Stimulated activated naive B cell treated with anti-CD40 and anti-IgM and Interleukin-4, amounts not matched to agents 10 μg/mL and 1 μg/mL and 100 μg/mL, for 72 hours (primary cell): ENCODE measurements at places on chromosomes 6 and 20.

DNA sequence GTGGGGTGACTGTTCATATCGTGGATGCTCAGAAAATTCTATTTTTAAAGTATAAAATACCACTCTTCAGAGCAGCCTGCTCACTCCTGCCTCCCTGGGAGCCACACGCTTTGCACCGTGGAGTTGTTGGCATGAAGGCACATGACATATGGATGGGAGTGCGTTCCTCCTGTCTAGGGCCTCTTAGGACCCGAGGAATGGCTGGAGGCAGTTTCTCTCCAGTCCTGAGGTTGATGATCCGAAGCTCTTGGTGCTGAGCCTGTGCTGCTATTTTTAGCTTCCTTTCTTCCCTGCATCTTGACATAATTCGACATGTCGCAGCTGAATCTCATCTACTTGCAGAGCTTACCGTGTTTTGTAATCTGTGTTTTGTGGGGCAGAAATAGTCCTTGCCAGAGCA lies 73.9 kb downstream of the PHACTR3 start:
- no peaks in the 10 kb centered on the region for H3K4me1 ChIP-seq
- H3K4me3 ChIP-seq = no peak overlapping the region
- no peak overlapping the region for H3K27ac ChIP-seq
- no peak for DNase-seq

GRCh38 chr6:45163952-45164766 lies 164.0 kb upstream of the RUNX2 start:
- H3K4me1 ChIP-seq = peaks cover 11% of the 10 kb centered on the region
- no peaks in the 10 kb centered on the region for H3K27me3 ChIP-seq
- H3K4me3 ChIP-seq = peak overlapping the region; percentile 16
- peak overlapping the region; percentile 42 for H3K27ac ChIP-seq

- H3K36me3 ChIP-seq = no peaks in the 10 kb centered on the region
- no peak for DNase-seq
- H3K27me3 ChIP-seq = no peaks in the 10 kb centered on the region
- H3K27ac ChIP-seq = no peak overlapping the region
- no peaks in the 10 kb centered on the region for H3K4me1 ChIP-seq
Observed at GRCh38 chr6:44696686-44697085, 309.2 kb downstream of the CDC5L start.

GRCh38 chr6:143807103-143807772 lies 35.9 kb upstream of the LTV1 start:
- peaks cover 7% of the 10 kb centered on the region for H3K4me1 ChIP-seq
- no peak overlapping the region for H3K27ac ChIP-seq
- H3K36me3 ChIP-seq = peaks cover 3% of the 10 kb centered on the region
- no peak for DNase-seq
- no peaks in the 10 kb centered on the region for H3K27me3 ChIP-seq

- H3K27me3 ChIP-seq = no peaks in the 10 kb centered on the region
- no peak overlapping the region for H3K27ac ChIP-seq
- H3K4me3 ChIP-seq = no peak overlapping the region
- no peaks in the 10 kb centered on the region for H3K36me3 ChIP-seq
- DNase-seq = no peak
- H3K4me1 ChIP-seq = no peaks in the 10 kb centered on the region
Observed at GRCh38 chr20:19016140-19016497, 196.3 kb upstream of the SLC24A3 start.

DNA sequence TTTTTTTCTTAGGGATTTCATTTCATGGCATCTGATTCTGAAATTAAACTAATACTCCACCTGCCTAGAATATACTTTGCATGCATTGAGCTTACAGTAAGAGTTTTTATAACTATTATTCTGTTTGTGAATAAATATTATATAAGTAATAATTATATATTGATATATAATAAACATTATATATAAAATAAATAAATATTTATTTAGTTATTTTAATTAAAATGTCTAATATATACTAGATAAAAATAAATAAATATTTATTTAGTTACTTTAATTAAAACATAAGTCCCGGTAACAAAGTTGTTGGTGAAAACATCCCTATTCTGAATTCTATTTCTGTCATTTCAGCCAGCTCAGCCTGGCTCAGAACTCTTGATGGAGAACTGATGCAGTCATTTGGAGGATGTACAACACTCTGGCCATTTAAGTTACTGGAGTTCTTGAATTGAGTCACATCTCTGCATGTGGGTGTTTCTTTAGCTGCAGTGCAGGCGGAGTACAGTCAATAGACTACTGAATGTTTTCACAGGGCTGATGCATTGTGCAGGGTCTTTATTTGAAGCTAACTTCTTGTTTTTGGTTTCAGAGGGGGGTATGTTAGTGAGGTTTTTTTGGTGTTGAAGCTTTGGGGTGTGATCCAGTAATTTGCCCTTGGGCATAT lies 508.9 kb upstream of the ADGRB3 start:
- H3K36me3 ChIP-seq = no peaks in the 10 kb centered on the region
- no peaks in the 10 kb centered on the region for H3K27me3 ChIP-seq
- H3K4me1 ChIP-seq = peaks cover 11% of the 10 kb centered on the region
- no peak for DNase-seq
- H3K27ac ChIP-seq = no peak overlapping the region
- no peak overlapping the region for H3K4me3 ChIP-seq

GRCh38 chr6:34226066-34226465 lies 10.6 kb upstream of the HMGA1 start:
- H3K36me3 ChIP-seq = peaks cover 2% of the 10 kb centered on the region
- peak overlapping the region; percentile 81 for H3K27ac ChIP-seq
- DNase-seq = no peak
- no peak overlapping the region for H3K4me3 ChIP-seq

DNA sequence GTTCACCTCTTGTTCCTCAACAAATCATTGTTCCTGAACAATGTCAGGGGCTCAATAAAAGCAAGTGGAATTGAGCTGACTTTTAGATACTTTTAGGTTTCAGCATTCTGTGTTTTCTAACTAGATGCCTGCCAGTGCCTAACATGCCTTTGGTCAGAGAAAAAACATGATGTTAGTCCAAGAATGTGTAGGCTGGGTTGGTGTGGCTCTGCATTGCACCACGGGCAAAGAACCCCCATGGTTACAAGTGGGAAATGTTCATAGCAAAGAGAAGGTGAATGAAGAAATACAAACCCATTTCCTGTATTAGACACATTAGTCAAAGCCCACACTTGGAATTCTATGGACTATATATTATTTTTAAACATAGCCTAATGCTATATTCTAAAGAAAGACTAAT lies 193.3 kb downstream of the TMEM200A start:
- no peaks in the 10 kb centered on the region for H3K27me3 ChIP-seq
- peaks cover 16% of the 10 kb centered on the region for H3K4me1 ChIP-seq
- peaks cover 3% of the 10 kb centered on the region for H3K36me3 ChIP-seq
- H3K27ac ChIP-seq = no peak overlapping the region
- DNase-seq = no peak

DNA sequence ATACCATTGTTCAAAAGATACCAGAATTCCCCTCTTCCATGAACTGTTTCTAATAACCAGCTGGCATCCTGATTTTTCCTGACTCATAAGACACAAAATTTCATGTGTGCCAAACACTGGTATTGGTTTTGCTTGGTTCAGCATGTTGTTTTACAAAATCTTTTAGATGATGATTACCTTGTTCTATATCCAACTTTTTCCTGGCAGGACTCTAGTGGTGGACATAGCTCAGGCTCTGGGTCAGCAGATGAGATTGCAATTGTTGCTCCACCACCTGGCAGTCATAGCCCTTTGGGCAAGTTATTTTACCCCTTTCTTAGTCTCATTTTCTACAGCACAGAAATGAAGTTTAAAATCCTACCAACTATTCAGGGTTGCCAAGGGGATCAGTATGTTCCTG lies 6.2 kb downstream of the TRIM38 start:
- peak overlapping the region; percentile 9 for H3K27ac ChIP-seq
- H3K36me3 ChIP-seq = peaks cover 78% of the 10 kb centered on the region
- no peak for DNase-seq
- peaks cover 89% of the 10 kb centered on the region for H3K4me1 ChIP-seq

DNA sequence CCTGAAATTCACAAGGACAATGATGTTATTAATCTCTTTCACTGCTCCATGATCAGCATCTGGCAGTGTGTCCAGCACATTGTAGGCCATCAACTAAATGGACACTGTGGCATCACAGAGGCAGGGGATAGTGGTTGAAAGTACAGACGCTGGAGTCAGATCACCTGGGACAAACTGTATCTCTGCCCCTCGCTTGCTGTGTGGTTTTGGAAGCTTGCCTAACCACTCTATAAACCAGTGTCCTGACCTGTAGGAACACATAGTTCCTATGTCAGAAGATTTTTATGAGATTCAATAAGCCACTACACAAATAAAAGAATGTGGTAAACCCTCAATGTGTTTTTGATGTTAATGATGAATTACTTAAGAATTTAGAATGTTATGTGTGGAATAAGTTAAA lies 219.3 kb upstream of the RNF217 start:
- H3K36me3 ChIP-seq = no peaks in the 10 kb centered on the region
- H3K4me3 ChIP-seq = no peak overlapping the region
- H3K4me1 ChIP-seq = no peaks in the 10 kb centered on the region
- no peaks in the 10 kb centered on the region for H3K27me3 ChIP-seq
- no peak for DNase-seq

DNA sequence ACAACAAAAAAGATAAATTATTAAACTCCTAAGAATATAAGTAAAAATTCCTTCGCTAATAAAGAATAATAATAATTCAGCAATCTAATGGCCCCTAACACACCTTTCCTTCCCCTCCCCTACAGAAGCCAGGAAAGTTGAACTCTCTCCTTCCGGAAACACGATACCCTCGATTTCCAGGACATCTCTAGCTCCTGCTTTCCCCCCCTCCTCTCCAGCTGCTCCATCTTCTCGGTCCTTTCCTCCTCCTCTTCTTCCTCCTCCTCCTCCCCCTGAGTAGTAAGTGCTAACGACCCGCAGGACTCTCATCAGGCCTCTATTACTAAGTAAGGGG lies 603 bp downstream of the TASP1 start:
- DNase-seq = no peak
- peaks cover 16% of the 10 kb centered on the region for H3K4me1 ChIP-seq
- H3K27ac ChIP-seq = peak overlapping the region; percentile 75
- peak overlapping the region; percentile 97 for H3K4me3 ChIP-seq

- no peaks in the 10 kb centered on the region for H3K4me1 ChIP-seq
- DNase-seq = no peak
- H3K27me3 ChIP-seq = no peaks in the 10 kb centered on the region
Observed at GRCh38 chr6:135506270-135506997, 8.9 kb upstream of the AHI1 start.

DNA sequence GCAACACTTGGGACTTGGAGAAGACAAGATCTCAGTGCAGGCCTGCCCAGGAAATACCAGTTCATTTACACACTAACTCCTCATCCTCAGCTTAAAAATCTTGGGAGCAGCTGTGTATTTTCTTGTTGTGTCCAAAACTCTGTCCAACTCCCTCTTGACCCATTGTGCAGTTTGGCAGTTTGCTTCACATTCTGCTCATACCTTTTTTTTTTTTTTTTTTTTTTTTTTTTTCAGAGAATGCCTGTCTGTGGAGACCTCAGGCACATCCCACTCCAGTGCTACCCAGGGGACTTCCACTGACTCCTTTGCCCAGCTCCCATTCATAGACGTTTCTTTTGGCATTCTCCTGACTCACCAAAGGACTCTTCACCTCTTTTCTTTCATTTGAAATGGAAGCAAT lies 265.8 kb upstream of the TCF21 start:
- H3K4me3 ChIP-seq = no peak overlapping the region
- H3K36me3 ChIP-seq = no peaks in the 10 kb centered on the region
- H3K27ac ChIP-seq = no peak overlapping the region
- DNase-seq = no peak
- no peaks in the 10 kb centered on the region for H3K27me3 ChIP-seq

GRCh38 chr6:52328303-52328662 lies 33.7 kb upstream of the PAQR8 start:
- peaks cover 5% of the 10 kb centered on the region for H3K4me1 ChIP-seq
- H3K36me3 ChIP-seq = no peaks in the 10 kb centered on the region
- no peaks in the 10 kb centered on the region for H3K27me3 ChIP-seq
- H3K27ac ChIP-seq = no peak overlapping the region
- H3K4me3 ChIP-seq = no peak overlapping the region
- DNase-seq = no peak

- H3K4me1 ChIP-seq = peaks cover 29% of the 10 kb centered on the region
- no peak for DNase-seq
- H3K27ac ChIP-seq = peak overlapping the region; percentile 7
- no peaks in the 10 kb centered on the region for H3K27me3 ChIP-seq
- H3K4me3 ChIP-seq = peak overlapping the region; percentile 23
Observed at GRCh38 chr6:109059571-109060021, 35.0 kb downstream of the SESN1 start.

DNA sequence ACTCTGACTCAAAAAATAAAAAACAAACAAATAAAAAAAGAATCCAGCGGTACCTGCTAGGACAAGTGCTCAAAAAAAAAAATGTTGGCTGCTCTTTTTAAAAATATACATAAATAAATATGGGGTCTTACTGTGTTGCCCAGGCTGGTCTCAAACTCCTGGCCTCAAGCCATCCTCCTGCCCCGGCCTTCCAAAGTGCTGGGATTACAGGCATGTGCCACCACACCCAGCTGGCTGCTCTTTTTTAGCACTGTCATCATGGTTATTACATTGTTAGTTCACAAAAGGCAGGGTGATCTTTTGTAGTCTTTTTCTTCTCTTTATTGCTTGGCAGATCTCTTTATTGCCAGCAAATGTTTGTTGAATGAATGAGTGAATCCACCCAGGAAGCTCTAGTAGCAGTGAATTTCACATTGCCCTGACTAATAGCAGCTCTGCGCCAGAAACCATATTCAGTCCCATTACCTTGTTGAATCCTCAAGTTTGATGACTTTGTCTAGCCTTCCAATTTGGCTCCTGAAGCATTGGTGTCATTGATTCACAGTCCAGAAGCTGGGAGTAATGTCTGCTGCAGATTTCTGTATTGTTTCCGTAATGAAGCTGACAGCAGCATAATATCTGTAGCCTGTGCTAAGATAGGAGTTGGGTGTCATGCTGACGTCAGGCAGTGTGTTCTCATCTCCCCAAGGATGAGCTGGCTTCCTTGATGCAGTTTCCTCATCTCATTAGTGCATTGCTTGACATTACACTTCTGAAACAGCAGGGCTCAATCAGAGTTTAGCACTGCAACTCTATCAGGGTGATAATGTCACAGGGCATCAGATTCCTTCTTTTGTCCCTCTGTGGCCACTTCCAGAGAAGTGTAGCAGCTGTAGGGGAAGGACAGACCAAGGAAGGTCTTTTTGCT lies 84.9 kb upstream of the TGM3 start:
- no peak for DNase-seq
- no peak overlapping the region for H3K4me3 ChIP-seq
- no peak overlapping the region for H3K27ac ChIP-seq
- H3K4me1 ChIP-seq = peaks cover 32% of the 10 kb centered on the region
- peaks cover 15% of the 10 kb centered on the region for H3K27me3 ChIP-seq
- peaks cover 3% of the 10 kb centered on the region for H3K36me3 ChIP-seq

- H3K36me3 ChIP-seq = no peaks in the 10 kb centered on the region
- no peaks in the 10 kb centered on the region for H3K4me1 ChIP-seq
- DNase-seq = no peak
- no peaks in the 10 kb centered on the region for H3K27me3 ChIP-seq
- H3K27ac ChIP-seq = no peak overlapping the region
Observed at GRCh38 chr6:67880939-67881705, 754.0 kb upstream of the ADGRB3 start.
